ENCODE measurements at places on chromosomes 12 and 14.

- DNase-seq: no peak
Measured at GRCh38 chr14:63614679-63615363, 26.9 kb downstream of the WDR89 start.

GRCh38 chr12:24554612-24555295, 394.1 kb downstream of the BCAT1 start:
- no peak for DNase-seq

DNA sequence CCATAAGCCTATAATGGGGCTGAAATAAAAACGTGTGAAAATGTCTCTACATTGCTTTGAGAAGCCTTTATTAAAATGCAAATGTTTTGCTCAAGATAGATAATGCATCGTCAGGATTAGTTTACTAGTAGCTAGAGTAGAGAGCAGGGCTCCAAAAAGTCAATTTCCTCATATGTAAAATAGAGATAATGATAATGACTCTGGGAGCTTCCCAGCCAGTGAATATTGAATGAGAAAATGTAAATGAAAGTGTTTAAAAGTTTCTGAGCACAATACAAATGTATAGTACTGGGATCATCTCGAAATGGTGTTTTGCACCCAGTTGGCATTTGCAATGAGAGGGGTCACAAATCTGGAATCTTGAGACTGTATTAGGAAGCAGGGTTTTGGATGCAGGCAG, 135.3 kb downstream of the OTOGL start:
- DNase-seq: no peak

DNA sequence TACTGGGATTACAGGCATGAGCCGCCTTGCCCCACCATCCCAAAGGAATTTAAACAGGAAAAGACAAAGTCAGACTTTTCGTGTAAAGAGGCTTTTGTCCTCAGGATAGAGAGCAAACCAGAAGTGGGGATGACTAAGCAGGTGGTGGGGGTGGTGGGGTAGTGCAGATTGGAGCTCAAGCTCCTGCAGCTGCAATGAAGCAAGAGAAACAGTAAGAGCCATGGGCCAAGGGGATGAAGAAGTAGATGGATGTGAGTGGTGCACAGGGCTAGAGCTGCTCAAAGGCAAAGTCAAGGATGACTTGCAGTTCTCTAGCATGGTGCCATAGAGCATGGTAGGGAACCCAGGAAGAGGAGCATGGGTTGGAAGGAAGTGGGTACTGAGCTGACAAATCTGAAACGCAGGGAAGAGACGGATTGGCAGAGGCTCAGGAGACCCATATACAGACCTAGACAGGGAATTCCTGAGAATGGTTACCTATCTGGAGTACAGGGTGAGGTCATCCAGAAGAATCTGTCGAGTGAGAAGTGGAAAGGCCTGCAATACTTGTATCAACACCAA, 11.4 kb upstream of the RNF34 start:
- DNase-seq: no peak

DNA sequence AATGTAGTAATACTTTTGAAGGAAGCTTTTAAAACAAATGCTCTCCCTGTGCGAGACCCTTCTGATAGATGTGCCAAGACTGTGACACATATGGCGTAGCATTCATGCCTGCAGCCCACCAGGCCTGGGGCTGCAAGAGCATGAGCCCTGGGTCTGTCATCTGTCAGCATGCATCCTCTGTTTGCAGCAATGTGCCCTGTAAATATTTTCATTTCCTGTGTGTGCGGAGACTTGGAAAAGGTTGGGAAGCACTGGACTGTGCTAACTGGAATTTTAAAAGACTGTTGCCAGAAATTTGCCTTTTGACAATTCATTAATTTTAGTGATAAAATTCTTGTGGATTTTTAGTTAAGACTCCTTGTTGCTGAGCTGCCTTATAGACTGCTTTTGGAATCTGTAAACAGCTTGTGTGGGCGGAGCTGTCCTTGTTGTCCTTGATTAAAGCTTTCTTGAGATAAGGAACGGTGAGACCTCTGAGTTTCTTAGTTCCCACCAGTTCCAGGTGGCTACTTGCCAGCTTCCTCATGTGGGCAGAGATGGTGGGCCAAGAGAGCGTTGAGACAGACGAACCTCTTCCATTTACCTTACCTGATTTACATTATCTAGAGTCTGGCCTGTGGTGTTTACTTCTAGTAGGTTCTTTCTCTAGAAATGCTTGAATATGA, 23.4 kb downstream of the MARK3 start:
- no peak for DNase-seq

DNA sequence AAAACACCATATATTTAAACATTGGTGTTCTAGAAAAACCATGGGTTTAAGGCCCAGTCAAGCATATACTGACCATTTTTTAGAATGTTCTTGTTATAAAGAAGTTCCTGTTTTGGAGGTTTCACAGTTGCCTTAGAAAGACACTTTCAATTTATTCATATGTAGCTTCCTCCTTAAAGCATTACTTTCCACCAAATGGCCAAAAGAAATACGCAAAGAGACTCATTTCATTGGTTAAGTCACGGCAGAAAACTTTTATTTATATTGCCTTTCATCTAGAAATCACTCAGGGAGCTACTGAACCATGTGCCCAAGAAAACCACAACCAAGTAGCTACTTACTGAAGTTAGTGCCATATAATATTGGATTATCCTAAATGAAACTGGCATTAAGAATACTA, 40.0 kb downstream of the MYBPC1 start:
- DNase-seq: no peak

Measured in D721Med (cell line).